Bronchus fibroblast of lung (primary cell): ENCODE measurements at places on chromosomes 2 and 18. TPM values are rescaled to one million over a fixed set of nuclear protein-coding genes. Genes with fewer than 3 reads are reported as not detected.

The TANC1 gene
- 13.1 and 13.8 TPM in 2 replicates for total RNA-seq

The SERPINE2 gene
- 14.0 and 14.4 TPM in 2 replicates for total RNA-seq

The C1GALT1C1L gene
- 0.50 and 1.0 TPM in 2 replicates for total RNA-seq

The HRH4 gene
- total RNA-seq, result not detected in 2 replicates

The STEAP3 gene
- total RNA-seq, result 30.8 and 31.2 TPM in 2 replicates
